ENCODE measurements at places on chromosomes 13 and 19. TPM values are rescaled to one million over a fixed set of nuclear protein-coding genes. Genes with fewer than 3 reads are reported as not detected.

Gene ADAMTSL5
- total RNA-seq: 11.0 TPM

Gene PLK5
- total RNA-seq: not detected

Gene FFAR3
- total RNA-seq: not detected

Gene TMEM145
- not detected for total RNA-seq

Gene KCTD4
- total RNA-seq: 0.34 TPM

Gene OXGR1
- total RNA-seq: not detected

Gene SULT2A1
- total RNA-seq: not detected

Gene NLRP7
- total RNA-seq: not detected

Gene ATP1A3
- total RNA-seq: 0.04 TPM

Gene TEX101
- total RNA-seq: not detected

Gene CDC16
- 18.5 TPM for total RNA-seq

Gene PABPC3
- total RNA-seq: not detected

Gene SHISA7
- not detected for total RNA-seq

Gene SMIM44
- total RNA-seq: not detected

Gene ZNF491
- 0.11 TPM for total RNA-seq

Gene GPR18
- not detected for total RNA-seq

Gene LHFPL6
- total RNA-seq: 14.8 TPM

Gene MED25
- 20.5 TPM for total RNA-seq
